ENCODE measurements at places on chromosomes 3 and 15.
A peak's percentile ranks its signal among the peaks of the same experiment; 100 is the strongest.

DNA sequence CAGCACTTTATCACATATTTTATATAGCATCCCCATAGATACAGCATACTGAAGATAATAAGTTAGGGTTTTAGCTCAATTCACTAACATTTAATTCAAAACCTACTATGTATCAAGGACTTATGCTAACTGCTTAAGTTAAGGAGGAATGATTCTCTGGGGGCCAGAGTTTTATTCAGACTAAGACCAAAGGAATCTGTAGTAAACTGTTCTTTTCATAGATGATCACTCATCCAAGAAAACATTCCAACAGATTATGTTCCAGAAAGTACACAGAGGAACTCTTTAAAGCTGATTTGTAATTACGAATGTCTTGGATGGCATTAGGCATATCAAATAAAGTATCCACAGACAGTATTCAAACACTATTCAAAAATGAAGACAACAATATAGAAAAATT lies 226.4 kb downstream of the SCAPER start:
- no peak for DNase-seq
- H3K27ac ChIP-seq: no peak overlapping the region
- no peaks in the 10 kb centered on the region for H3K27me3 ChIP-seq
- peaks cover 12% of the 10 kb centered on the region for H3K36me3 ChIP-seq

DNA sequence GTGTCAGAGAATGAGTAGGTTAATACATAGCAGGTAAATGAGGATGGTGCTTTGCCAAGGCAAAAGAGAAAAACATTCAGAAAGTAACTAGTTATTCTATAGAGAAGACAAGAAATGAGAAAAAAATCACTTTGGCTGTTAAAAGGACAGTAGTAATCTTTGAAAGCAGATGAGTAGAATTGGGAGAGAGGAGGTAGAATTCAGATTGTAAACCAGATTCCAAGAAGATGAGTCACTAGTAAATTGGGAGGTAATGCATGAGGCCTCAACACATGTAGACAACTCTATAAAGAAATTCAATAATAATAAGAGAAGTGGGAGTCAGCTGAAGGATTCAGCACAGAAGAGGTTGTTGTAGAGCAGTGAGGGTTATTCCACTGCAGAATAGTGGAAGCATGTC lies 81.4 kb downstream of the MBNL1 start:
- H3K27me3 ChIP-seq: no peaks in the 10 kb centered on the region
- peaks cover 50% of the 10 kb centered on the region for H3K4me1 ChIP-seq

GRCh38 chr3:136862617-136863322 lies 762 bp downstream of the NCK1 start:
- peaks cover 57% of the 10 kb centered on the region for H3K36me3 ChIP-seq
- DNase-seq: no peak
- H3K27ac ChIP-seq: peak overlapping the region; percentile 95
- H3K4me3 ChIP-seq: peak overlapping the region; percentile 86
- no peaks in the 10 kb centered on the region for H3K27me3 ChIP-seq

DNA sequence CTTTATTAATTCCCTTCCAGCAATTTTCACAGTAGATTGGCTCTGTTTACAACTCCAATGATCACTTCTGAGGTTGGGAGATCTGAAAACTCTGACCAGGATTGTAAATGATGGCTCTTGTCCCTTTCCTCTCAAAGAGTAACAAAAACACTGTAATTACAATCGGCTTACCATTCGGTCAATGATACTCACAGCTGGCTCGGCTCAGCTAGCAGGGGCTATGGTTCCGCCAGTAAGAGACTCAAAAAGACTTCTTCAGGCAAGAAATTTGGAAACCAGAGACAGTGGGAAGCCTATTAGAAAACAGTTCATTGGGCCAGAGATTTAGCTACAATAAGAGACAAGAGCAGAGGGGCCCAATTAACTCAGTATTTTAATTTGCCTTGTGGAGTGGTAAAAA lies 96.6 kb downstream of the LRRC3B start:
- H3K27ac ChIP-seq: no peak overlapping the region
- no peaks in the 10 kb centered on the region for H3K27me3 ChIP-seq
- no peaks in the 10 kb centered on the region for H3K4me1 ChIP-seq

DNA sequence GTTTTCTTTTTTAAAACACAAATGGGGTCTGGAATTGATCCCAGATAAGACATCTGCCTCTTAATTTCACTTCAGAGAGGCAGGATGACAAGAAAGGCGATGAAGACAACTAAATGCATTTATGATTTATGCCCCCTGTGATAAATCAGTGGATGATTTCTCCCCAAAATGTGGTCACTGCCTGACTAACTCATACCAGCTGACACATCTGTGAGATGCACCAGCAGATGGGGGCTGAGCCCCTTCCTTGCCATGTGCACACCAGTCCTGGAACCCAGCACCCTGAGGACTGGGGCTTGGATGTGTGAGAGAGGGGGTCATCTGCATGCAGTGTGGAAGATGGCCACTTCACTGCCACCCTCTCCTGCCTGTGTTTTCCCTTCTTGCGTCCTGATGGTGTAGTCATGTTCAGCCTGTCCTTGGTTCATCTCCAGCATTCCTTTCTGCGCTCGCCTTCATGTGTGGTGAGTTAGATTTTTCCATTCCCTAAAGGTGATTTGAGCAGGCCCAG lies 264.3 kb downstream of the LRTM1 start:
- H3K36me3 ChIP-seq: no peaks in the 10 kb centered on the region
- H3K4me1 ChIP-seq: no peaks in the 10 kb centered on the region
- H3K27ac ChIP-seq: no peak overlapping the region
- no peak overlapping the region for H3K4me3 ChIP-seq
- DNase-seq: no peak

DNA sequence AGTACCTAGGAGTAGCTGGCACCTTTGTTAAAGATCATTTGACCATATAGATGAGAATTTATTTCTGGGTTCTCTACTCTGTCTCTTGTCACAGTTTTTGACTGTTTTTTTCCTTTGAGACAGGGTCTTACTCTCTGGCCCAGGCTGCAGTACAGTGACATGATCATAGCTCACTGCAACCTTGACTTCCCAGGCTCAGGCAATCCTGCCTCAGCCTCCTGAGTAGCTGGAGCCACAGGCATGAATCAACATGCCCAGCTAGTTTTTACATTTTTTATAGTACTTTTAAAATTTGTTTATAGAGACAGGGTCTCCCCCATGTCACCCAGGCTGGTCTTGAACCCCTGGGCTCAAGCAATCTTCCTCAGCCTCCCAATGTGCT lies 45.0 kb downstream of the BCL2L10 start:
- H3K36me3 ChIP-seq: peaks cover 39% of the 10 kb centered on the region
- H3K4me3 ChIP-seq: no peak overlapping the region
- no peaks in the 10 kb centered on the region for H3K27me3 ChIP-seq
- DNase-seq: no peak

- H3K36me3 ChIP-seq: peaks cover 41% of the 10 kb centered on the region
- DNase-seq: peak; percentile 66
- H3K27me3 ChIP-seq: no peaks in the 10 kb centered on the region
- H3K4me3 ChIP-seq: peak overlapping the region; percentile 88
- H3K27ac ChIP-seq: peak overlapping the region; percentile 99
Measured at GRCh38 chr15:74780523-74781430, 1.1 kb upstream of the CSK start.

DNA sequence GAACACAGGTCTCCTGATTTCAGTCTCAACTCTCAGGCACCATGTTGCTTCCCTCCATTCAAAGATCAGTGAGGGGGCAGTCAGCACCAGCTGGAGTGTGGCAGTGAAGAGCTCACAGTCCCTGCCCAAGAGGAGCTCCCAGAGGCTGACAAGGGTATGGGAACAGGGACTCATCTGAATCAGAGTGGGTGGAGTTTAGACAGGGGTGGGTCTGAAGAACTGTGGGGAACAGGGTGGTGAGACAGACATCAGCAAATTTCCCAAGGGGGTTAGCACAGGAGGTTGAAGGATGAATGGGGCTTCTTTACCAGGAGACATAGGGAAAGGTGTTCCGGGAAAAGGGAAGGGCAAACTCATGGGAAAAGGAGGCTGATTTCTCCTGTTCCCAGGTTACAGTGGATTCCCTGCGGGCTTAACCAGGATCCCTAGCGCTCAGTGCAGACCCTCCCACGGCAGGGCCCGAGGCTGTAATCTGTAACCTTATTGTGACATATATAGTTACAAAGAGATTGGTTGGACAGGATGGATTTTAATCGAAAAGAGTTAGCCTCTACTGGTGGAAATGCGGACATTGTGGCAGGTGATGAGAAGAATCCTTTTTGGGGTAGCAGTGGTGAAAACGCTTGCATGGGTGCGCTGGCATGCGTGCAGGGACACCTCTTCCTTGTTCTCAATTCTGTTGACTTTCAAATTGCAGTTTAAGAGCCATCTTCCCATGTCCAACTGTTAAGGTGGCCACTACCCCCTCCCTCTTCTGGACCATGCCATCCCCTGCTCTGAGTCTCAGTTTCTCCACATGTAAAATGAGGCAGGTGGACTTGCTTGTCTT lies 160.3 kb downstream of the SMAD6 start:
- peaks cover 3% of the 10 kb centered on the region for H3K4me1 ChIP-seq
- H3K4me3 ChIP-seq: no peak overlapping the region
- no peak overlapping the region for H3K27ac ChIP-seq
- no peaks in the 10 kb centered on the region for H3K36me3 ChIP-seq

DNA sequence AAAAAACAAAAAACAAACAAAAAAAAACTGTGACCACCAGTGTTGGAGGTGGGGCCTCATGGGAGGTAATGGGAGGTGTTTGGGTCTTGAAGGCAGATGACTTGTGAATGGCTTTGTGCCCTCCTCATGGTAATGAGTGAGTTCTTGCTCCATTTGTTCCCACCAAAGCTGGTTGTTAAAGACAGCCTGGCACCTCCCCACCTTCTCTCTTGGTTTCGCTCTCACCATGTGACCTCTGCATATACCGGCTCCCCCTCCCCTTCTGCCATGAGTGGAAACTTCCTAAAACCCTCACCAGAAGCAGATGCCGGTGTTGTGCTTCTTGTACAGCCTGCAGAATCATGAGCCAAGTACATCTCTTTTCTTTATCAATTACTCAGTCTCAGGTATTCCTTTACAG lies 61.5 kb upstream of the ATP11B start:
- DNase-seq: no peak
- H3K4me1 ChIP-seq: peaks cover 4% of the 10 kb centered on the region
- H3K4me3 ChIP-seq: no peak overlapping the region
- no peak overlapping the region for H3K27ac ChIP-seq
- H3K27me3 ChIP-seq: peaks cover 7% of the 10 kb centered on the region
- no peaks in the 10 kb centered on the region for H3K36me3 ChIP-seq

GRCh38 chr3:4467522-4467867 lies 426 bp upstream of the SUMF1 start:
- peak overlapping the region; percentile 95 for H3K27ac ChIP-seq
- peak overlapping the region; percentile 94 for H3K4me3 ChIP-seq
- H3K36me3 ChIP-seq: peaks cover 5% of the 10 kb centered on the region
- H3K27me3 ChIP-seq: peaks cover 5% of the 10 kb centered on the region
- peaks cover 26% of the 10 kb centered on the region for H3K4me1 ChIP-seq
- DNase-seq: no peak

DNA sequence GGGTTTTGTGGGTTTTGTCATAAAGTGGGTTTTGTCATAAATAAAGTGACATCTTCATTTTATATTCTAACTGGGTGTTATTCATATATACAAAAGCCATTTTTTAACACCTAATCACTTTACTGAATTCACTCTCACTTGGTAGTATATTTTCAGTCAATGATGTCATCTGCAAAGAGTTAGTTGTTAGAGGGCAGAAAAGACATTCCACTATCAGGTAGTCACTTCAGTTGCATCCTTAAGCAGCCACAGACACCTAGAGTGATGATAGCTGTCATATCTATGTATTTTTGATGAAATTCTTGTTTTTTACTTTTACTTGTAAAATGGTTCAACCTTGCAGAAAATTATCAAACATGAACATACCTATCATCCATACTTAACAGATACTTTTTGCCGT lies 89.0 kb downstream of the DHX36 start:
- peaks cover 39% of the 10 kb centered on the region for H3K27me3 ChIP-seq
- no peak overlapping the region for H3K27ac ChIP-seq
- no peak overlapping the region for H3K4me3 ChIP-seq

DNA sequence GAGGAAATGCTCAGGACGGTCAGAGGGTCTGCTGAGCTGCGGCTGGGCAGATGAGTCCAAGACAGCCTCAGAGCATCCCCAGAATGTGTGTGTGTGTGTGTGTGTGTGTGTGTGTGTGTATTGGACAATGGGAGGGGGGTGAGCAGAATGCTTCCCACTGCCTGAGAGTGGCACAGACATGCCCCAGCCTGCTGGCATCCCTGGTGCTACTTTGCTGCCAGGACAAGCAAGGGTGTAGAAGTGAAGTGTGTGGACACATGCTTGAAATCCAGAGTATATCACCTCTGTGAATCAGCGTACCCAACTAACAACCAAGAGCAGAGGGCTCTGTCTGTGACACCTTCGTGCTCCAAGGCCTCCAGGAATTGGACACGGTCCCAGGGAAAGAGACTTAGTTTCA lies 76.3 kb downstream of the SLC9A9 start:
- no peak overlapping the region for H3K27ac ChIP-seq
- no peaks in the 10 kb centered on the region for H3K36me3 ChIP-seq
- H3K4me3 ChIP-seq: no peak overlapping the region
- H3K27me3 ChIP-seq: no peaks in the 10 kb centered on the region
- peaks cover 3% of the 10 kb centered on the region for H3K4me1 ChIP-seq
- DNase-seq: no peak

DNA sequence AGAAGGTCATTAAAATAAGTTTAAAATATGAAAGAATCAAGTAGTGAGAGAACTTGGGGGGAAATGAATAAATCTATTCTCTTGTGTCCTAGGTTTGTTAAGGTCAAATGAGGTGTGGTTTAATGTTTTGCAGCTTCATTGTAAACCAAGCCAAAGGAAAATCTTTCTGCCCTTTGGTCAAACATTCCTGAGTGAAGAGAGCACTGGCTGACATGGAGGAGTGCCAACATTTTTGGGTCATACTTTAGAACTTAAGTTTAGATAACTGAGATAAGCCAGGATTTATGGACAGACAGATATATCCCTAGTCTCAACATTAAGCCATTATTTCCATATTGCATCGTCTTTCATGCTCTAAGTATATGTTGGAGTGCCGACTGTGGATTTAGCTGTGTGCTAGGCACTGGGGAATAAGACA lies 66.4 kb downstream of the PTPRG start:
- no peaks in the 10 kb centered on the region for H3K36me3 ChIP-seq
- no peak overlapping the region for H3K27ac ChIP-seq
- H3K4me1 ChIP-seq: no peaks in the 10 kb centered on the region
- no peak overlapping the region for H3K4me3 ChIP-seq

DNA sequence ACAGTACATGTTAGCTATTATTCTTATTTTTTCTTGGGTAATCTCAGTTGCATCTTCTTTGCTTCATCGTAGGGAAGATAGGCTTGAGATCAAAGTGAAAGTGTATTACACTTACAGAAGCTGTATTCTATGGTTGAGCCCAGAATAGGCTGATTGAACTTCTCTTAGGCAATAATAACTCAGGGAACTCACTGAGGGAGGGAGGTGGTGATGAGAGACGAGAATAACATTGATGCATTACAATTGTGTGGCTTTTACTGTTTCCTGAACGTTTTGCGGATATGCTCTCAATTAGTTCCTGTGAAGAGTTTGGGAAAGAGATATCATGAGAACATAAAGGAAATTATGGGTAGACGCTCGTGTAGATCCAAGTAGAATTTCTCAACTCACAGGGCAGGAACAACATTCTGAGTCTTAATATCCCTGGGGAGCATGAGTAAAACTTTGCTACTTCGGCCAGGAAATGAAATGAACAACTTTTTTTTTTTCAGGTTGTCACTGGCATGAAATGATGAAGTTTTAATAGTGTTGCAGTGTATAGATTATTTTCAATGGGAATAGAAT lies 302.2 kb downstream of the TUSC7 start:
- no peaks in the 10 kb centered on the region for H3K4me1 ChIP-seq
- no peak overlapping the region for H3K27ac ChIP-seq
- no peak for DNase-seq
- no peaks in the 10 kb centered on the region for H3K27me3 ChIP-seq
